ENCODE measurements at places on chromosomes 4 and X.
A peak's percentile ranks its signal among the peaks of the same experiment; 100 is the strongest.

GRCh38 chr4:121071640-121072223 is 603 bp downstream of the NDNF start:
- H3K27me3 ChIP-seq = peaks cover 36% of the 10 kb centered on the region
- H3K4me3 ChIP-seq = peak overlapping the region; percentile 58
- peaks cover 19% of the 10 kb centered on the region for H3K4me1 ChIP-seq
- no peak overlapping the region for H3K27ac ChIP-seq
- H3K36me3 ChIP-seq = no peaks in the 10 kb centered on the region
- no peak for DNase-seq

DNA sequence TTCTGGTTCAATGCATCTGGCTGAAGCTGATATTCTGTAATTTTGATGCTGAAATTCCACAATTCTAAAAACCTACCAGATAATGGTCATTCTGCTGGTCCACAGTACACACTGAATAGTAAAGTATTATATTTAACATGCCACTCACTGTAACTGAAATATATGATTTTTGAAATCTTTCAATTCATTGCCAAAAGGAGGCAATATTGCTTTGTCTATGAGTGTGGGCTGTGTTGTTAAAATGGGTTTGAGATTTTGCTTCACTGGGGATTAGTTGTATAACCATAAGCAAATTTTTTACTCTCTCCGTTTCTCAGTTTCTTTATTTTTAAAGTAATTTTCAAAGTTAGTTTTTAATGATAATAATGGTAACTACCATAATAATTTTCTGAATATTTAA is 1404.1 kb upstream of the IGFBP7 start:
- H3K27ac ChIP-seq = no peak overlapping the region
- DNase-seq = no peak
- H3K27me3 ChIP-seq = no peaks in the 10 kb centered on the region
- no peaks in the 10 kb centered on the region for H3K4me1 ChIP-seq

- H3K4me1 ChIP-seq = peaks cover 15% of the 10 kb centered on the region
- H3K27me3 ChIP-seq = no peaks in the 10 kb centered on the region
- H3K36me3 ChIP-seq = peaks cover 36% of the 10 kb centered on the region
- H3K27ac ChIP-seq = no peak overlapping the region
- DNase-seq = no peak
- H3K4me3 ChIP-seq = no peak overlapping the region
Observed at GRCh38 chrX:1486177-1486576, 33.5 kb upstream of the ASMTL start.

DNA sequence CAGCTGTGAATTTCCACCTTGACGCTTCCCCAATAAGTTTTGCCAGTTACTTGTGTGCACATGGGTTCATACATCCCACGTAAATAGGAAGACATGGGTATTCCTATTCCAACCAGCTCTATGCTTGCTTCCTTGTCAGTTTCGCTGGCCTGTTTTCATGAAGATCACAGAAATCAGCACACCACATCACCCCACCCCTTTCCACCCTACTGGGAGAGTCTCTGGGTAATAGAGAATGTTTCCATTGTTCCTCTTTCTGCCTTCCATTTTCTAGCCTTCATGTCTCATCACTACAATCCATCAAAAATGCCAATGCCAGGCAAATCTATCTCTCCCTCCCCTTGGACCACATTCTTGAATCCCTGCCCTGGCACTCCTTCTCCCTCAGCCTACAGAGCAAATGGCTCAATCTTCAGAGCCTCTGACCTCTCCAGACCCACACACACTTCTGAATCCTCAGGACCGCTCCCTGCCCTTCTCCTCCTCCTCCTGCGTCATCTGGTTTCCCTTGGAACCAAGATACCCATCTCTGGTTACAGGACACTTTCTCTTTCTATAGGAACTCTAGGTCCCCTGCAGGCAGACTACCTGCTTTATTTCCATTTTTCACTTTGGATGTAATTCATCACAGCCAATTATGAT is 323.3 kb downstream of the DHX15 start:
- H3K27me3 ChIP-seq = no peaks in the 10 kb centered on the region
- H3K4me3 ChIP-seq = no peak overlapping the region
- no peak overlapping the region for H3K27ac ChIP-seq
- H3K36me3 ChIP-seq = no peaks in the 10 kb centered on the region
- no peak for DNase-seq

GRCh38 chr4:47899639-47900038 is 14.7 kb downstream of the NFXL1 start:
- H3K27ac ChIP-seq = no peak overlapping the region
- H3K36me3 ChIP-seq = peaks cover 39% of the 10 kb centered on the region
- no peak for DNase-seq
- no peak overlapping the region for H3K4me3 ChIP-seq
- no peaks in the 10 kb centered on the region for H3K4me1 ChIP-seq

DNA sequence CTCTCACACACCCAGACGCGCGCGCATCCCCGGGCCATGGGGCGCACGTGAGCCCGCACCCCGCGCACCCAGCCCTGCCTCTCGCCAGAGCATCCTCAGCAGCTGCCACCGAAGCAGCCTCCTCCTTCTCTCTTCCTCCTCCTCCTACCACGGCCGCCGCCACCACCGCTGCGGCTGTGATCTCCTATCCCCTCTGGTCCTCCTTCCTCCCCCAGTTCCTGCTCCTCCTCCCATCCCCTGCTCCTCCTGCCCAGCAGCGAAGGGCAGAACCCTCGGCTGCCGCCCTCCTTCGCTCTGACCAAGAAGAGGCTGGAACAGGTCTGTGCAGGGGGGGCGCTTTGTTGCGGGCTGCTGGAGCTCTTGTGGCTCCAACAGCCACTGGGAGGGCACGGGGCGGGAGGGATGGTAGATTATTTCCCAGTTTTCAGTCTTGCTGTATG is 148.7 kb upstream of the CHRDL1 start:
- no peaks in the 10 kb centered on the region for H3K4me1 ChIP-seq
- no peaks in the 10 kb centered on the region for H3K27me3 ChIP-seq
- no peak overlapping the region for H3K4me3 ChIP-seq
- H3K36me3 ChIP-seq = no peaks in the 10 kb centered on the region
- no peak overlapping the region for H3K27ac ChIP-seq

DNA sequence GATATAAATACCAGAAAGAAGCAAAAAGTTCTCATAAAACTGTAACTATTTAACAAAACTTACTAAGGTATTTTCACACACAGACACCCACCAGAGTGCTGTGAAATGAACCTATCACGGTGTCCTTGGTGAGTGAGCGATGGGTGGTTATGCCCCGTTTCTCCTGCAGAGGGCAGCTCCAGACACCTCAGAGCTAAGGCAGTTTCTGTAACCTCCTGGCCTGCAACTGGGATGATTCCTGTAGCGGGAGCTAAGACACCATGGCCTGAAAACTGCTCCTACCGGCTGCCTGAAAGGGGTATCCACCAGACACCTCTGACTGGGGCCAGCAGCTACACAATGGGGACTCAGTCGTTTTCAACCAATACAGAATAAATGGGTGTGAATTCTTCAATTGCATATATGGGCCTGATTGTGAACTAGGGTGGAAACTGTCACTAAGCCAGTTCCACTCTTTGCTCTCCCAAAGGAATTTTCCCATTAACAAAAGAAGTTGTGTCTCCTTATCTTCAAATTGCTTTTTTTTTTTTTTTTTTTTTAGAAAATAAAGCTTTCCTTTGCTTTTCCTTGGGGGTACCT is 2375.8 kb upstream of the TENM3 start:
- no peak overlapping the region for H3K27ac ChIP-seq
- no peaks in the 10 kb centered on the region for H3K4me1 ChIP-seq
- DNase-seq = no peak
- H3K36me3 ChIP-seq = no peaks in the 10 kb centered on the region

DNA sequence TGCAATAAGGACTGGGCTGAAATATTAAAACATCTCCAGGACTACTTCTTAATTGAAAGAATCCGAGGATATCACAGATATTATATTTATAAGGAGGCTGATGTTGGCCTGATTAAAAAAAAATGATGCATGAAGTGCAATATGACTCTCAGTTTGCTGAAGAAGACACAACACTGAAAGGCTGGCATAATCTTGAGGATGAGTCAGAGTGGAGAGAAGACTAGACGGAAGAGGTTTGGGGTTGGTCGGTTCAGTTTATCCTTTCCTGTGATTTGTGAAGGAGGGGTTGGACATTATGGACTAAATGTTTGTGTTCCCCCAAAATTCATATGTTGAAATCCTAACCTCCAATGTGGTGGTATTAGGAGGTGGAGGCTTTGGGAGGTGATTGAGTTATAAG is 170.3 kb downstream of the CORIN start:
- H3K27me3 ChIP-seq = no peaks in the 10 kb centered on the region
- no peak overlapping the region for H3K27ac ChIP-seq
- no peaks in the 10 kb centered on the region for H3K4me1 ChIP-seq
- no peak for DNase-seq

GRCh38 chr4:56531823-56532222 is 26.2 kb downstream of the ARL9 start:
- no peak overlapping the region for H3K4me3 ChIP-seq
- no peaks in the 10 kb centered on the region for H3K36me3 ChIP-seq

DNA sequence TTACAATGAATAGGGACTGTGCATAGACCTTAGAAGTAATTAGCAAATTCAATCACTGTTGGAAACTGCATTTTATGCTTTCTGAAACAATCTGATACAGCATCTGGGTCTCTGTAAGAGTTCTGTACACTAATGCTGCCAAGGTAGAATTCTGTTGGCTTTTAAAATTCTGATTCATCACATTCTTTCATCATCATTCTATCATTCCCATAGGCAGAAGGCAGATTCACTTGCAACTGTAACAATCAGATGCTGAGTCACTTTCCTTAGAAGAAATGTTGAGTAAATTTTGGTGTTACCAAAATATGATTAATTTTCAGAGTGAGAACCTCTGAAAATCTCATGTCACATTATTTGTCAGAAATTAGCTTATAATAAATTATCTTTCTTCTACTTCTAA is 267.2 kb downstream of the MAPK10 start:
- H3K4me1 ChIP-seq = no peaks in the 10 kb centered on the region
- no peak overlapping the region for H3K4me3 ChIP-seq
- no peaks in the 10 kb centered on the region for H3K36me3 ChIP-seq
- no peak overlapping the region for H3K27ac ChIP-seq
- no peak for DNase-seq

DNA sequence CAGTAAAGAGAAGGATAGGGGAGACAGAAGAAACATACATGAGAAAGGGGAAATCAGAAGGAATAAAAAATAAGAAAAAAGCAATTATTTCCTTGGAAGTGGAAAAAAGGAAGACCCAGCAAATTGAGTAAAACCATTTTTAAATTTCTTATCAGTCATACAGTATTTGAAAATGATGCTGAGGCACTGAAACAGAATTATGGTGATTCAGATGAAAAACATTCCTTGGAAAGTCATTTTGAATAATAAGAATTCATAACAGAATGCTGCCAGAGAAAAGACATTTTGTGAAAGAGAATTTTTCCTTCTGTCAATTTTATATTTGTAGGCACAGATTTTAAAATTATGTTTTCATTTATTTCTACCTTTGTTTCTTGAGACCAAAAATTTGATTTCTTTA is 895.5 kb upstream of the EPHA5 start:
- H3K27ac ChIP-seq = no peak overlapping the region
- no peaks in the 10 kb centered on the region for H3K4me1 ChIP-seq
- no peaks in the 10 kb centered on the region for H3K36me3 ChIP-seq
- H3K27me3 ChIP-seq = no peaks in the 10 kb centered on the region

DNA sequence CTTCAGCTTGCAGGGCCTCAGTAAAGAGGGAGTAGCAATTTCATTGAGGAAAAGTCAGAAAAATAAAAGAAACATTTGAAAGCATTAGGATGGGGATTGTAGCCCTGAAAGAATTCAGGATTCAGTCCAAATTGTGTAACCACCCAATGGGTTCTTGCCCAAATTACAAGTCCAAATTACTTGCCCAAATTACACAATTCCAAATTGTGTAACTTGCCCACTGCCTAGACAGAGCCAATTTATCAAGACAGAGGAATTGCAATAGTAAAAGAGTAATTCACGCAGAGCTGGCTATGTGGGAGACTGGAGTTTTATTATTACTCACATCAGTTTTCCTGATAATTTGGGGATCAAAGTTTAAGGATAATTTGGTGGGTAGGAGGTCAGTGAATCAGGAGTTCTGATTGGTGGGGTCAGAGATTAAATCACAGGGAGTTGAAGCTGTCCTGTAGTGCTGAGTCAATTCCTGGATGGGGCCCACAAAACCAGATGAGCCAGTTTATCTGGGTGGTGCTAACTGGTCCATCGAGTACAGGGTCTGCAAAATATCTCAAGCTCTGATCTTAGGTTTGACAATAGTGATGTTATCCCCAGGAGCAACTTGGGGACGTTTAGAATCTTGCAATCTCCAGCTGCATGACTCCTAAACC is 18.1 kb upstream of the PAGE5 start:
- H3K27me3 ChIP-seq = no peaks in the 10 kb centered on the region
- no peak for DNase-seq
- no peak overlapping the region for H3K4me3 ChIP-seq
- H3K27ac ChIP-seq = no peak overlapping the region

GRCh38 chr4:148052448-148052847 is 320.6 kb downstream of the ARHGAP10 start:
- peaks cover 53% of the 10 kb centered on the region for H3K4me1 ChIP-seq
- no peaks in the 10 kb centered on the region for H3K36me3 ChIP-seq
- peak overlapping the region; percentile 16 for H3K4me3 ChIP-seq
- DNase-seq = peak; percentile 13
- peak overlapping the region; percentile 54 for H3K27ac ChIP-seq

GRCh38 chrX:75957107-75957610 is 172.1 kb upstream of the MAGEE2 start:
- no peak overlapping the region for H3K27ac ChIP-seq
- H3K36me3 ChIP-seq = no peaks in the 10 kb centered on the region
- no peak for DNase-seq
- no peaks in the 10 kb centered on the region for H3K27me3 ChIP-seq
- no peaks in the 10 kb centered on the region for H3K4me1 ChIP-seq
- H3K4me3 ChIP-seq = no peak overlapping the region

GRCh38 chr4:3470244-3471097 is 7.4 kb downstream of the DOK7 start:
- DNase-seq = no peak
- no peaks in the 10 kb centered on the region for H3K27me3 ChIP-seq
- no peak overlapping the region for H3K4me3 ChIP-seq
- no peaks in the 10 kb centered on the region for H3K36me3 ChIP-seq
- no peak overlapping the region for H3K27ac ChIP-seq
- H3K4me1 ChIP-seq = no peaks in the 10 kb centered on the region

DNA sequence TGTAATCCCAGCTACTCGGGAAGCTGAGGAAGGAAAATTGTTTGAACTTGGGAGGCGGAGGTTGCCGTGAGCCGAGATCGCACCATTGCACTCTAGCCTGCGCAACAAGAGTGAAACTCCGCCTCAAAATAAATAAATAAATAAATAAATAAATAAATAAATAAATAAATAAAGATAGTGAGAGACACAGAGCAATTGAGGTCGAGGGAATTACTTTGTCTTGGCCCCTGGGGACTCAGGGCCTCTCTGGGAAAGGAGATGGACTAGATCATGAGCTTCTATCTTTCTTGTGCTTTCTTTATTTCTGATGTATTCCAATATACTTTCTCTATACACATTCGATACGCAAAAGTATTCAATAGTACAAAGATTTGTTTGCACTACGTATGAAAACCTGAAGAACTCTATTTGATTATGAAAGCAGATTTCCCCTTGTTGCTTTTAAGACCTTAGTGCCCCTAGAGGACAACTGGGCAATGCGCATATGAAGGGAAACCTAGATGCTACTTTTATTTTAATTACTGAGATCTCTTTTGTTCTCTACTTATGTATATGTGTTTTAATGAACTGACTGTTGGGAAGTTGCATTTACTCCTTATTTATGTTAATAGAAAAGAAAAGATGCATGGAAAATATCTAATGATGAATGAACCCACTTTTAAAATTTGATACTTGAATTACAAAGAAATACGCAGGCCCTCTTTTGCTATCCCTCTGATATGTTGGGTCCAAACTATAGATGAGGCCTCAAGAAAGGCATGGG is 12.8 kb upstream of the ELOVL6 start:
- no peak for DNase-seq
- no peaks in the 10 kb centered on the region for H3K27me3 ChIP-seq
- no peak overlapping the region for H3K27ac ChIP-seq
- H3K36me3 ChIP-seq = no peaks in the 10 kb centered on the region

GRCh38 chr4:101556842-101557241 is 209.5 kb upstream of the PPP3CA start:
- no peaks in the 10 kb centered on the region for H3K27me3 ChIP-seq
- H3K27ac ChIP-seq = no peak overlapping the region

Measured in effector memory CD4-positive, alpha-beta T cell (primary cell).